Brain pericyte (primary cell): ENCODE measurements at places on chromosomes 2 and 18.

DNA sequence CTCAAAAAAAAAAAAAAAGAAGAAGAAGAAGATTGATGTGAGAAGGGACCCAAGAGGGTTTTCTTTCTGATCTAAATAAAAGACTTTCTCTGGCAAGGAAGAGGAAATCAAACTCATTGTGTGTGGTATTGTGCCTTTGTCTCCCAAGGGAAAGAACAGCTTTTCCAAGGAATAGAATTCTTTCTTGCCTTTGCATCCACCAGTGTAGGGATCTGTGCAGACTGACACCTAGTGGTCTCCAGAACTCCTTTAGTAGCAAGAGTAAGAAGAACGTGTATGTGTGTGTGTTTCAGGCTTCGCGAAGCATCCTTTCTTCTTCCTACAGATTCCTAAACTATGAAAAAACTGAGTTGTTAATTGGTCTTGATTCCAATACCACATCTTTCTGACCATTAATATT lies 33.5 kb upstream of the CRIM1 start:
- DNase-seq, result no peak

DNA sequence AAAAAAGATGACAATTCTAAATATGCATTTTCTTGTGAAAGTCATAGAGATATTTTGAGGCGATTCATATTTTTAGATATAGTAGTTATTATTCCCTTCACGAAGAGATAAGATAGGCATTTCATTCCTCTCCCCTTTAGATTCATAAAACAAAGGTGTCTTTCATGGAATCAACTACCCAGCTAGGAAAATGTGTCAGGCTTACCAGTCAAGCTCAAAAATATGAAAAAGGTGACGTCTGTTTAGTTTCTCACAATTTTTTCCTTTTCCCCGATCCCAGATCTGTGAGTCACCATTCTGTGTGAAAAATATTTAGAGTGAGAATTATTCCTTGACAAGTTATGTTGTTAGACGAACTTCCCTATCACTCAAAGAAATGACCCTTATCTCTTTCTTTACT lies 95.4 kb upstream of the FN1 start:
- no peak for DNase-seq

GRCh38 chr2:37652199-37652640 lies 19.2 kb downstream of the CDC42EP3 start:
- peak; percentile 69 for DNase-seq

GRCh38 chr2:3248754-3249475 lies 128.7 kb downstream of the EIPR1 start:
- no peak for DNase-seq

DNA sequence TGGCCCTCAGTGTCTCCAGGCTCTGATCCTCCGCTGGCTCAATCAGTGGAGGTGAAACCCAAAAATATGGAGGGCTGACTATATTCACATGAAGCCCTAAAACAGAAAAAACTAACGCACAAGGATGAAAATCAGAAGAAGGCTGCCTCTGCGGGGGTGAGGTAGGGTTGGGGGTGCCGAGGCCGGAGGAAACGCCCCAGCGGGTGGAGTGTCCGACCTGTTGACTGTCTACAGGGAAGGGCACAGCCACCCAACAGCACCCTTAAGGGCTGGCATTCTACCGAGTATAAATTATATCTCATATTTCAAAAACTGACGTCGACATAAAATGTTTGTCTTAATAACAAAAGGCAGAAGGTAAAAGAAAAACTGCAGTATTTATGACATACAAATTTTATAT lies 223.5 kb downstream of the HDAC4 start:
- no peak for DNase-seq

DNA sequence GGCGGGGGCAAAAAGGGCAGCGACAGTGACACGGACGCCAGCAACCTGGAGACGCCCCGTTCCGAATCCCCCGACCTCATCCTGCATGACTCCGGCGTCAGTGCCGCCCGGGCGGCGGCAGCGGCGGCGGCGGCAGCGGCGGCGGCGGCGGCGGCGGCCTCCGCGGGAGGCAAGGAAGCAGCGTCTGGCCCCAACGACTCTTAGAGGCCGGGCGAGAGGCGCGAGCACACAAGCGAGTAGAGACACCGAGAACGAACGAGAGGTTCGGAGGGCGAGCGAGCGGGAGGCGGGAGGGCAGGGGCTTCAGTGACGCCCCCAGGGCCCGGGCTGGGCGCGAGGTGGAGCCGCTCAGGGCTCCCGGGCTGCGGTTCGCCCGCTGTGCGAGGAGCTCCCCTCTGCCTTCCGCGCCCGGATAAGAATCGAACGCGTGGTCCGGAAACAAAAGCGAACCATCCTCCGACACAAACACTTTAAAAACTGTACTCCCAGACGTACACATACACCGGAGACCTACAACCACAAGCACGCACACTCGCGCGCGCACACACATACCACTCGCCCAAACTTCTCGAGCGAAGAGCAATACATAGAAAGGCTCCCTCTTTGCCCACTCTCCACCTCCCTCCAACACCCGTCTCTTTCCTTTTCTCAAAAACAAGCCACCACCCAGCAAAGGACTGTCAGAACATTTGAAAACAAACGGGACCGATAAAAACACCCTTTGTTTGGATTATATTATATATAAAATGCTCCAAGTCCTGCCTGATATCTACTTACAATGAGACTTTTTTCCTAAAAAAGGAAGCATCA lies 2.8 kb downstream of the SP9 start:
- DNase-seq, result no peak

DNA sequence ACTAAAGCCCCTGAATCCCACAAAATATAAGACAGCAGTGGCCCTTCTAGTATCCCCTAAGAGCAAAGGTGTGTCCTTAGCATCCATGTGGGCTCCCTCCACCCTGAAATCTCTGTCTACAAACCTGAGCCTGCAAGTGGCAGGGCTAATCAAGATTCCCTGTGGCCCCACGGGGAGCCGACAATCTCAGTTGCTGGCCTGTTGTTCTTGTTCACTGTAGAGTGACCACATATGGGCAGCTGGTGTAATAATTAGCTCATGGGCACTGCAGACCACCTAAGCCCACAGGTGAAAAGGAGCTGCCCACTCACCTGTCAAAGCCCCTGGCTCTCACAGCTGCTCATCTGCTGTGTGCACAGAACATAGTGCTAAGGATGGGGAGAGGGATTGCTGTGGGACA lies 102.3 kb downstream of the MRO start:
- no peak for DNase-seq

DNA sequence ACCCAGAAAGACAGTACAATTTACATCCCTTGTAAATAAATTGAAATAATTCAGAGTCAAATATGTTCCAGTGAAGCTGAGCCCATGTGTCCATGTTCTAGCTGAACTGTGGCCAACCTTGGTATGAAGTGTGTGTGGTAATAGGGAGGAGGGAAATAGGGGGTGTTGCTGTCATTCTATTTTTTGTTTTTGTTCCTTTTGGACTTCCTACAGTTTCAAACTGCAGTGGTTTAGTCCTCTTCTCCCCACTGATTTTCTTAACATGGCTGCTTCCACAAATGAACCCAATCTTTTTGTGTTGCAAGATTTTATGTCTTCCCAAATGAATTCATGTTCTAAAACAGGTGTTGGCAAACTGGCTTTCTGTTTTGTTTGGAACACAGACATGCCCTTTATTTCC lies 156.9 kb downstream of the CCBE1 start:
- no peak for DNase-seq
